ENCODE measurements at places on chromosomes 11 and 22.

GRCh38 chr11:87097582-87097981 is 59.8 kb downstream of the TMEM135 start:
- DNase-seq: no peak

GRCh38 chr11:129490004-129490403 is 114.4 kb downstream of the BARX2 start:
- no peak for DNase-seq

- peak; percentile 23 for DNase-seq
Observed at GRCh38 chr11:61890529-61891330, 615 bp downstream of the FADS3 start.

- DNase-seq: no peak
Observed at GRCh38 chr11:16160146-16160545, 196.2 kb downstream of the SOX6 start.

- DNase-seq: no peak
Observed at GRCh38 chr22:27820896-27821866, 19.6 kb upstream of the MN1 start.

DNA sequence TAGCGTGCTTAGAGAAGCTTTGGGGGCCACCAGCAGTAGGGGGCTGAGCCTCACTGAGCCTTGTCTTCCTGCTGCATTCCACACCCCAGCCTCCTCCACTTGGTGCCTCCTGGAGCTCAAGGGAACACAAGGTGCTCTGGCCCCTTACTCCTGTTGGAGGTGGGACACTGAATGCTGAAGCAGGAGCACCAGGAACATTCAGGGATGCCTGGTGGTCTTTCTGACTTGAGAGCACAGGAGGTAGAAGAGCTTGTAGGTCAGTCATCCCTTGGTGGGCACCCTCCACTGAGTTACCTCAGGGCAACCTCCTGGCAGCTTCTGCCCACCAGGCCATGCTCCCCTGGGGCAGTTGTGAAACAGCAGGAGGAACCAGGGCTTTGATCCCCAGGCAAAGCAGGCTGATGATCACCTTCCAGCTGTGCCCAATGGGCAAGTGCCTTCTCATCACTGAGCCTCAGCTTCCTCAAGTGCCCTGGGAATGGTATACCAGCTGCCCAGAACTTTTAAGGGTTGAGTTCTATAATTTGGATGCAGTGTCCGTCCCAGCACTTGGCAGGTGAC is 50.1 kb downstream of the CABIN1 start:
- DNase-seq: no peak

- peak; percentile 36 for DNase-seq
Observed at GRCh38 chr11:46369458-46370152, 11.9 kb upstream of the MDK start.

DNA sequence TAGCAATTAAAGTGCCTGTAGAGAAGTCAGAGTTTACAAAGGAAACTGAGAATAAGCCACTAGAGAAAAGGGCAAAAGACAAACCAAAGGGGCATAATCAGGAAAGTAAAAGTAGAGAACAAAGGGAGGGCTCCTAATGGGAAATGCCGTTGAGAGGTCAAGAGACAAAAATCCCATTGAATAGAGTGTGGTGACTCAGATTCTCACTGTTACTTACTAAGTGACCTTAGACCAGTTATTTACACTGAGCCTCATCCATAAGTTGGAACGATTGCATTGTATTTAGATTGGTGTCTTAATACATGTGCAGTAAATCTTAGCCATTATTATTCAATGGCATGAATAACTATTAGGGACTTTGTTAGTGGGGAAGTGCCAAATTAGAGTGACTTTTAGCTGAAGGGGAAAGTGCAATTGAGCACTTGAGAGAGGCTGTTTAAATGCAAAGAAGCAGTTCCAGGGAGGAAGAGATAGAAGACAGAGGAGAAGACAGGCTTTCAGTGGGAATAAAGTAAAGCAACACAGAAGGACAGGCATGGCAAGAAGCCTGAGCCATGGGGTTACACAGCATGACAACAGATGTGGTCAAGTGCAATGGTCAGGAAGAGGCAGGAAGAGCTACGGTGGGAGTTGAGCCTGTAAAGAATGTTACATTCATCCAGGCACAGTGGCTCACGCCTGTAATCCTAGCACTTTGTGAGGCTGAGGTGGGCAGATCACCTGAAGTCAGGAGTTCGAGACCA is 82.6 kb downstream of the UBASH3B start:
- DNase-seq: no peak

DNA sequence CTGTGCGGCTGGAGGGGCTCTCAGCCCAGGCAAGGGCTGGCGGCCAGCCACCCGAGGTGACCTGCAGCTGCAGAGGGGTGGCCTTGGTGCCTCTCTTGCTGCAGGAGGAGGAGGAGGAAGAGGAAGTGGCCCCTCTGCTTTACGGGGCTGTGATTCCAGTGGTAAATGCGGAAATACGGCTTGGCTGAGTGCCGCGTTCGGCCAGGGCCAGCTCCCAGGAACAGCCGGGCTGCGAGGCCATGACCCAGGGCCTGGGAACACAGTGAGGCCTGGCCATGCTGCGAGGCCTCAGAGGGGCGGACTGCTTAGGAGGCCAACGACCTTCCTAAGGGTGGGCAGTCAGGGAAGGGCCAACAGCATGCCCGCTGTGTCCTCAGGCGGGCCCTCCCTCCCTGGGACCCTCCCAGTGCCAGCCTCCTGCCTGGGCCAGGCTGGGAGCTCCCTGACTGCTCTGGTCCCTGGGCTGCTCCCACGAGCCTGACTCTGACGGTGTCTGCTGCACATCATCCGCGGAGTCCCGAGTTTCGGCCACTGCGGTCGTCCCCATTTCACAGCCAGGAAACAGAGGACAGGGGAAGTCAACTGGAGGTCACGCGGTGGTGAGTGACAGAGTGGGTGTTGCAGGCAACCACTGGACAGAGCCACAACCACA is 20.8 kb upstream of the PPARA start:
- no peak for DNase-seq

DNA sequence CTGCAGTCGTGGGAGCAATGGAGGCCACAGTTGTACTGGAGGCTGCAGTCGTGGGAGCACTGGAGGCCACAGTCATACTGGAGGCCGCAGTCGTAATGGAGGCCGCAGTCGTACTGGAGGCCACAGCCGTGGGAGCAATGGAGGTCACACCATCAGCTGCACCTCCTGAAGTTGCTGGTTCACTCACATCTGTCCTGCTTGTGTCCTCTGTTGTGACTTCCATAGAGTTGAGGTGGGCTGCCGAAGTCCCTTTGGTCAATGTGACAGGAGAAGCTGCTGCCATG is 9.3 kb downstream of the C11orf24 start:
- no peak for DNase-seq

- DNase-seq: no peak
Observed at GRCh38 chr11:18624161-18624560, 10.0 kb downstream of the SPTY2D1 start.

GRCh38 chr22:41976070-41976901 is 7.0 kb downstream of the SEPTIN3 start:
- peak; percentile 38 for DNase-seq

- DNase-seq: no peak
Observed at GRCh38 chr11:45017329-45017728, 66.6 kb upstream of the TP53I11 start.

DNA sequence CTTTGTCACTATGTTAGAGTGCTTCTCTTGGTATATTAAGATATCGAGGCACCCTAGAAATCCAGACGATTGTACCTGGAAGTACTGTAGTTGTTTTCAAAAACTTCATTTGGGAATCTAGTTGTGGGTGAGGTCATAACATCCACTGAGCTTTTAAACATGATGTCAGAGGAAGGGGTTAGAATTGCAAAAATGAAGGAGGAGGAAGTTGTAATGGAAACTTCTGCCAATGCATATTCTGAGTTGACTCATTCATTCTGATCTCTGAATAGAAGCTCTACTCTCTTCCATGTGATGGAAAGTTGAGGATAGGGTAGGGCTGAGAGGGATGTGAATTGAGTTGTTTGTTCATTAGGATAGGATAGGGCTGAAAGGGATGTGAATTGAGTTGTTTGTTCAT is 7.7 kb downstream of the CD44 start:
- no peak for DNase-seq

GRCh38 chr11:115996125-115996807 is 492.1 kb upstream of the CADM1 start:
- DNase-seq: no peak

DNA sequence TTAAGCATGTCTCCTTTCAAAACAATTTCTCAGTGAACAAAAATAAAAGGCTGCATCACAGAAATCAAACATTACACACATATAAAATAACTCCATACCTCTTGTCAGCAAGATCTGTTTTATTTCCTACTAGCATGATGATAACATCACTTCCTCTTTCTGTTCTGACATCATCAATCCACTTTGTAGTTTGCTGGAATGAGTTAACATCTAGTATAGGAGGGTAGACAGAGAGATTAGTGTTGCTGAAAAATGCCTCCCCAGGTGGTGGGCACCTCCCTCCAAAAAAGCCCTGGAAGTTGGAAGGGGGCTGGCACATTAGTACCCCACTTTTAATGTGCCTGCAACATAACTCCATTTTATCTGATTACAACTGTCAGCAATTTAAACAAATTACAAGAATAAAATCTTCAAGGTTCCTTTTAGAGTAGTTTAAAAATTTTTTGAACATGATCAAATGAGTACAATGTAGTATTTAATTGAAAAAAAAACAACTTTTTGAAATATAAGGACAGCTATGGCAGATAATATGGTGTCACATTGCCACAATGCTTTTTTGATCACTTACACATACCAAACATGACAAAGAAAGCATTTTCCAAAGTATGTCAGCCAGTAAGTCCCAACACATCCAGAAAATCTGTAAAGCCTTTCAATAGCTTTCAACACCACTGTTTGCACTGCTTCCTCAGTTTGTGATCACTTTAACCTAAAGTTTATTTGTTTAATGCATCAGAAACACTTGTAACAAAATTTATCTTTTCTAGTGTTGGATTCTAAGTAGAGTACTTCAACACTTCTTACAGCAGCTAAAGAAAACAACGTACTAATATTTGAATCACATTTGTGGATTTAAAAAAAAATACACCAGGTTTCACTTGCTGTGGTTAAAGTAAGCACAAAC is 44.5 kb downstream of the RAB6A start:
- DNase-seq: no peak

DNA sequence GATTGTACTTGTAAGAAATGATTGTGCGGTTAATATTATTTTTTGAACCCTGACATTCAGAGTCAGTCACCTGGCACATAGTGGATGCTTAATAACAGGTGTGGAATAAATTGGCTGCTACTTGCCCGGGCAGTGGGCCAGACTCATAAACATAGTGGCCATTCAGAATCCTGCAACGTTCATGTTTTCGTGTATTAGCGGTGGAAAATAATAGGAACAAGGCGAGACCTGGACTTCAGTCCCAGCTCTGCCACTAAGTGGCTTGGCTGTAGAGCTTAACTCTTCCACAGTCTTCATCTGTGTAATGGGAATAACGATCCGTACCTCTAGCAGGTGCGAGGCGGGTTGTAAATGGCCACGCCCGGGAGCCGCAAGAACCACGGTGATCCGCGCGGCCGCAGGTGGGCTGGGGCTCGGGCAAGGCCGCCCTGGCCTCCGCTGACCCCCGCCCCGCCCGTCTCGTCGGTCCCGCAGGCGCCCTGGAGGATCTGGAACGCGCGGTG is 761 bp upstream of the TMEM25 start:
- peak; percentile 10 for DNase-seq

GRCh38 chr22:45335021-45335818 is 25.5 kb downstream of the FAM118A start:
- DNase-seq: no peak

DNA sequence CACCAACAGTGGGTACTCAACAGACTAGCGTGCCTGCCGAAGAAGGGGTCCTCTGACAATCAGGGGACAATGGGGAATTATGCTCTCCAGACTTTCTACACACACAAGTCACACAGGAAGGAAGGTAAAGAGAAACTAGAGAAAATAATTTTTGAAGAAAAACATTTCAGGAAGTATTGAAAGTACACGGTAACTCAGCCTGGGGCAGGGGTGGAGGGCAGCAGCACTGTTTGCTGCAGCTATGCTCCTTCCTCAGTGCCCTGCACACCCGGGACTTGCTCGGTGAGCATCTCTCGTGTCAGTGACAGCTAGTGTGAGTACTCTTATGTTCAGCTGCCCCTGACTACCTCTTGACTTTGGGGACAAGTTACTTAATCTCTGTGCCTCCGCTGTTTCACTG is 18.0 kb upstream of the APOA1 start:
- no peak for DNase-seq
